ENCODE measurements at places on chromosomes 16 and 17. TPM values are rescaled to one million over a fixed set of nuclear protein-coding genes. Genes with fewer than 3 reads are reported as not detected.

The C16orf92 gene
- not detected for polyA plus RNA-seq

The PYY gene
- polyA plus RNA-seq = 6.8 TPM

The PHKG2 gene
- 53.8 TPM for polyA plus RNA-seq

The CDRT15L2 gene
- polyA plus RNA-seq = not detected

The TMC5 gene
- polyA plus RNA-seq = 0.09 TPM

The PLXDC1 gene
- 66.4 TPM for polyA plus RNA-seq

The STH gene
- polyA plus RNA-seq = not detected

All from thymus (tissue), 14 donors.